Tibial artery (tissue), 4 donors: ENCODE measurements at places on chromosomes 12 and 14.

- no peak overlapping the region for H3K27ac ChIP-seq
- no peak for DNase-seq
- no peak overlapping the region for H3K4me3 ChIP-seq
These were observed 19.8 kb downstream of the LEMD3 start for GRCh38 chr12:65189028-65189718.

DNA sequence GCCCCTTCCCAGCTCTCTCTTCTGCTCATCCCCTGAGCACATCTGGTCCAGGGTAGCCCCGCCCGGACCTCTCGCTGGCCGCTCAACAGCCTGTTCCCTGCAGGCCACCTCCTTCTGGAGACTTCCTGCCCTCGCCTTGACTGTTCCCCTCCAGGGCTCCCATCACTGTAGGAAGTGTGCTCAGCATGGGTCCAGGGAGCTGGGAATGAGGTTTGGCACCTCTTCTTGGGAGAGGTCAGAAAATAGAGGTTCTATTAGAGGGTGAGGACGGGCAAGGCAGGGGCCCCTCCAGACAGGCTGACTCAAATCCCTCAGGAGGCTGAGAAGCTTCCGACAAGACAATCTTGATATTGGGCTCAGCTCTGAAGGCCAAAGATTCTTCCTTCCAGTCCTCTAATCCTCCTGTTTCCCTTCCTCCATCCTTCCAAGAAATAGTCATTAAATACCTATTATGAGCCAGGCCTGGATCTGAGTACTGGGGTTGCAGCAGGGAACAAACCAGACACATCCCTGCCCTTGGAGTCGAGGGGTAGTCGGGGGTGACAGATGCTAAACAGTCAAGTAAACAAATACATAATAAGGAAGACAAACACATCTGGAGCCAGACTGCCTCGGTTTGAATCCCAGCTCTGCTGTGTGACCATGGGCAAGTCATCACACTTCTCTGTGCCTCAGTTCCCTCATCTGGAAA, 30.6 kb downstream of the CMKLR1 start:
- DNase-seq: no peak
- peak overlapping the region; percentile 83 for H3K27ac ChIP-seq
- H3K27me3 ChIP-seq: no peaks in the 10 kb centered on the region
- H3K36me3 ChIP-seq: no peaks in the 10 kb centered on the region

DNA sequence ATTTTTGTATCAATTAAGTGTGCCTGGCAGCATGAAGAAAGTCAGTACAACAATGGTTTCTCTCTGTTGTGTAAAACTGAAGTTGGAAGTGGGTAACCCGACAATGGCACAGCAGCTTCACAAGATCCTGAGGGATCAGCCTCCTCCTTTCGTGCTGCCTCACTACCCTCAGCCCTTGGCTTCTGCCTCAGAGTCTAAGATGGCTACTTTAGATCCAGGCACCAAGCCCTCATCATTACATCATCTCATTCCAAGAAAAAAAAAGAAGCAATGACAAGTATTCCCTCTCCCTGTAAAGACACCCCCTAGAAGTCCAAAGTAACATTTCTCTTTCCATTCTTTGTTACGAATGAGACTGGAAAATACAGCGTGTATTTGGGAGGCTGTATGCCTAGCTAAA, 92.6 kb downstream of the DNAI7 start:
- H3K4me3 ChIP-seq: no peak overlapping the region
- DNase-seq: no peak
- no peaks in the 10 kb centered on the region for H3K4me1 ChIP-seq
- H3K36me3 ChIP-seq: peaks cover 3% of the 10 kb centered on the region
- no peaks in the 10 kb centered on the region for H3K27me3 ChIP-seq
- no peak overlapping the region for H3K27ac ChIP-seq

- H3K27me3 ChIP-seq: no peaks in the 10 kb centered on the region
- H3K27ac ChIP-seq: no peak overlapping the region
- H3K36me3 ChIP-seq: peaks cover 7% of the 10 kb centered on the region
- no peak overlapping the region for H3K4me3 ChIP-seq
- no peak for DNase-seq
These were observed 458.8 kb downstream of the TMEM117 start for GRCh38 chr12:44294649-44295048.

DNA sequence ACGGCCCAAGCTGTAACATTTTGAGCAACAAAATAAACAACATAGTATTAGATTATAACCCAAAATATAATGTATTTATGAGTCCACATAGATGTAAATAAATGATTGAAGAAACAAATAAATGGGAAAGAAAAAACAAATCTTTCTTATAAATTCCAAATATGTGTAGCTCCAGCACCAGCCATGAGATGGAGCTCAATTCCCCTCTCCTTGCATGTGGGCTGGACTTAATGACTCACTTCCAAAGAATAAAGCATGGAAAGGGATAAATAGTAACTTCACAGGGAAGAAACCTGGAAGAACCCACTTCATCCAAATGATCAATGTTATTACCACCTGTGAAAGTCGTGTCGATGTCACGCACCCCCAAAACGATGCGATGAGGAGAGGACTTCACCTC, 158.8 kb downstream of the RPAP3 start:
- H3K4me1 ChIP-seq: no peaks in the 10 kb centered on the region
- peaks cover 2% of the 10 kb centered on the region for H3K27me3 ChIP-seq
- H3K27ac ChIP-seq: no peak overlapping the region
- H3K4me3 ChIP-seq: no peak overlapping the region
- no peaks in the 10 kb centered on the region for H3K36me3 ChIP-seq

DNA sequence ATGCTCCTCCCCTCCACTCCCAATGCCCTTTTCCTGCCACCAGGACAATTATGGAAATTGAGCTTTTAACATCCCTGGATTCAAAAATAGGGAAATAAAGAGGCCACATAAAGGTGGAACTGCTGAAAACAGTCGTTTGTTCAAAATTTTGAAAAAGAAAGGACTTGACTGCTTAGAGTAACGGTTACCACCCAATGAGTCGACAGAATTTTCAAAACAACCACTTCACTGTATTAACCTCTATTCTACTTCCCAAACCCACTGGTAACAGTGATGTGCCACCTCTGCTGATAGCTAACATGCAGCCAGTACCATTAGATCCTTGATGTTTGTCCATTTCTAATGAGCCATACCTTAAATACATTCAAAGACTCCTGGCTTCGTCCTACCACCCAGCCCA, 4.9 kb downstream of the ST8SIA1 start:
- DNase-seq: no peak
- no peaks in the 10 kb centered on the region for H3K27me3 ChIP-seq
- H3K36me3 ChIP-seq: no peaks in the 10 kb centered on the region
- no peak overlapping the region for H3K4me3 ChIP-seq
- H3K27ac ChIP-seq: no peak overlapping the region

GRCh38 chr12:53991077-53991460, 6.1 kb downstream of the HOXC10 start:
- H3K27ac ChIP-seq: peak overlapping the region; percentile 93
- DNase-seq: peak; percentile 88
- peaks cover 73% of the 10 kb centered on the region for H3K4me1 ChIP-seq
- no peaks in the 10 kb centered on the region for H3K36me3 ChIP-seq
- peak overlapping the region; percentile 64 for H3K4me3 ChIP-seq

DNA sequence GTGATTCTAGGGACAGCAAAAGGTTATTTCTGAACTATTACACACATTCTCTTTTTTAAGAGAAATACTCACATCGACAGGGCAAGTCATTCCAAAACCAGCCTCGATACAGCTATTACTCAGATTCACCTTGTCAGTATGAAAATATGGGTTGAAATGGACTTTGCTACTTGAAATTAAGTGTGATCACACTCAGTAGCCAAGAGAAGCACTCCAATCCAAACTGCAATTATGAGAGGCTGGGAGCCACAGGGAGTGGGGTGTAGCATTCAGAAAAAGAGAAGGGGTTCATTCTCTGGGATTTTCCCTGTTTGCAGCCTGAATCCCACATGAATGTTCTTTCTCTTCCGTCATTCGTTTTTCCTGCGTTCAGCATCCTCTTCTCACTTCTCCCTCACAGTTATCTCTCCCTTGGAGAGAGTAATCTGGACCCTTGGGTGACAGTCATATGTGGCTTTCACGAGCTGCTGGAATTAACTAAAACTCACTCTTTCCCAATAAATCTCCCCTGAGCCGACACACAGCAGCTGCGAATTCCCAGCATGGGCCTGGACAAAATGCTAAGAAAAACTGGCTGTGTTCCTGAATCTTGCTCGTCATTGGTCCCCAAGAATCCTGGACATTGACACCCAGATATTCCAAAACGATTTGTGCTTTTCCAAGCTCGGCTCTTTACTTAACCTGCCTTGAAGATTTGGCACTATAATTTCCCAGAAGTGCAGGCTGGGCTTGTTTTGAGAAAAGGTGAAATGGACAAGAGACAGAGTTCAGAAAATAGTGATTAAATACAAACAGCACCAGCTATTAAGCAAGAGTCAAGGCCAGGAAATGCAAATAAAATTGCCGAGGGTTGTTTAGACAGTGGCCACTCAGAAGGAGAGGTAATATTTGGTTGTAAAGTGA, 199.5 kb upstream of the PLEKHG7 start:
- H3K27ac ChIP-seq: peak overlapping the region; percentile 86
- H3K4me3 ChIP-seq: no peak overlapping the region
- no peaks in the 10 kb centered on the region for H3K36me3 ChIP-seq
- H3K4me1 ChIP-seq: peaks cover 49% of the 10 kb centered on the region
